ENCODE measurements at places on chromosomes 4 and X.

- no peak for DNase-seq
Observed at GRCh38 chr4:80249144-80249543, 17.3 kb upstream of the FGF5 start.

DNA sequence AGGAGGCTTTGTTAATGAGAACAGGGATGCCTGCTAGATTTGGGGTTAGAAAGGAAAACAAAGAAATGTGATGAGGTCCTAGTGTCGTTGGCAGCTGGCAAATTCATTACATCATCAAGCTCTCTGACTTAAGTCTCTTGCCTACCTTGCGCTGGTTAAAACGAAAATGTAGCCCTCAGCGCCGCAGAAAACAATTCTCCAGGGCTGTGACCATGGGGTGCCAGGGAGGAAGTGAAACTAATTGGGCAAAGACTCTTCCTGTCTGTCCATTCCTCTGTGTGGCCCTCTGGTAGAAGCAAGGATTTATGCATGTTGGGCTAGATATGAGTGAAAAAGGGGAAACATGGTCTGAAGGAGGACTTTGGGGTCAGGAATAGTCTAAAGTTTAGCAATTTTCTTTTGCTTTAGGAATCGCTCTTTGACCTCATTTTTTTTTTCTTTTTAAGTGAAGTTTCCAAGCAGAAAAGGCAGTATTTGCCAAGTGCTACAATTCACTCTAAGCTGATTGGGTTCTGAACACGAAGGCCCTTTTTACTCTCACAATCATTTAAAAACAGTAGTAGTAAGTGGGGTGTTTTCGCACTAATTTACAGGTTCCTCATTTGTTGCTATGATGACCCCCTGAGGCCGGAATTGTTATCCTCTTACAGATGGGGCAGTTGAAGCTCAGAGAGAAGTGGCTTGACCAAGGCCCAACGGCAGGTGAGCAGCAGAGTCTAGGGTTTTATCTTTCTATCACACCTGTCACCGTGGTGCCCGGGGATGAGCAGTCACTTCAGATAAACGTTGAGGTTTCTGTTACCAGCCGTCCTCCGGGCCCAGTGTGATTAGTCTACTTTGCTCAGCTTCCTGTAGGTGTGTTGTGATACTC, 27.3 kb upstream of the CHRNA9 start:
- DNase-seq, result peak; percentile 65

DNA sequence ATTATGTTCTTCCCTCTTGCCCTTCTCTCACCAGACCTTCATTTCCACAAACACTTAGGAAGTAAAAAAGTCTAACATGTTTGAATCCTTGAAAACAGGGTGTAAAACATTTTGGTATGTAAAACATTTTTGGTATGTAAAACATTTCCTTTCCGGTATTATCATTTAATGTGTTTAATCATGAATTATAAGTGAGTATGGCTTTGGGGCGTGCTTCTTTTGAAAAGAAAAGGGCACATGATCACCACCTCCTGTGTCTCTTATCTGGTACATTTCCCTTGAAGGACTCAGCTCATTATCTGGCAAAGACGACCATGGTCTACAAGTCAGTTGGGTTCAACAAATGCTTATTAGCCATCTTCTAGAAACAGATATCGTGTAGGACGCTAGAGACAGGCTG, 283.6 kb downstream of the FRMPD4 start:
- DNase-seq, result no peak

DNA sequence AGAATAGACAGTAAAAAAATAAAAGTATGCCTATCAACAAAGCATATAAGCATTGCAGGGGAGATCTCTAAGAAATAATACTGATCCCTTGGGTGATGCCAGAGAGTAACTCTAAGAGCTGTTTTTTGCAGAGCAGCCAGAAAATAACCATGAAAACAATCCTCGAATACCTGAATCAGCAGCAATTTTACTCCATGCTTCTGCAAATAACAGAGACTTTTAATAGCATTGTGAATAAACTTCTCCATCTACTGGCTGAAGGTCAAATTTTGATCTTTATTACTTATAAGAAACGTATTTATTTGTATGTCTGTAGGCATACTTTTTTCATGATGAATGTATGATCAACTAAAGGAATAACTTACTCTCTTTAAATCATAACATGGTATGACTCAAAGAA, 334.5 kb downstream of the GALNTL6 start:
- no peak for DNase-seq

- DNase-seq, result no peak
Observed at GRCh38 chr4:61400439-61401038, 200.4 kb downstream of the ADGRL3 start.

DNA sequence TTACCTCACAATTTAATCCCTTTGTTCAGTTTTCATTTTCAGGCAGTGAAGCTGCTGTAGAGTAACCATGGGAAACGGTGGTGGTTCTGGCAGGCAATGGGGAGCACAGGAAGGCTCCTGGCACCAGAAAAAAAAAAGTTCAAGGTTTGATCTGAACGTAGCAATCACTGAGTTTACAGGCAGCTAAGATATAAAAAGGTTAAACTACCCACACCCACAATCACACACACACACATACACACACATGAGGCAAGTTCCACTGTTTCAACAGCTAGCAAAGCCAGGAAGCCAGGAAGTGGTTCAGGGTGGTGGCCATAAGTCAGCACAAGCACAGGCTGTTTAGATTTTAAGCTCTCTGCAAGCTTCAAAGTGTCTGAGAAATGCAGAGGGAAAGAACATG, at the start of gene SULT1B1:
SULT1B1 (minus strand) TSS at position 166 of the 400 bp plus-strand sequence. CDS start 5,403 bp downstream, outside the sequence.
- DNase-seq, result no peak

All from effector memory CD4-positive, alpha-beta T cell (primary cell).